ENCODE measurements at places on chromosomes 4 and X. TPM values are rescaled to one million over a fixed set of nuclear protein-coding genes. Genes with fewer than 3 reads are reported as not detected.

Gene PPP2R2C
- total RNA-seq, result 3.0 TPM

Gene NUDT6
- 7.2 TPM for total RNA-seq

Gene DCAF4L1
- 0.20 TPM for total RNA-seq

Gene DGKK
- not detected for total RNA-seq

Gene BANK1
- 1.8 TPM for total RNA-seq

Gene POU4F2
- not detected for total RNA-seq

Gene GPR82
- 0.20 TPM for total RNA-seq

Gene XAGE1A
- not detected for total RNA-seq
